ENCODE measurements at places on chromosomes 12 and 14.

GRCh38 chr14:93888995-93889394, 38.1 kb upstream of the FAM181A start:
- no peak overlapping the region for H3K4me3 ChIP-seq
- no peaks in the 10 kb centered on the region for H3K36me3 ChIP-seq
- H3K27ac ChIP-seq: no peak overlapping the region
- H3K4me1 ChIP-seq: peaks cover 6% of the 10 kb centered on the region
- no peak for DNase-seq
- H3K27me3 ChIP-seq: peaks cover 28% of the 10 kb centered on the region

- H3K4me3 ChIP-seq: no peak overlapping the region
- no peaks in the 10 kb centered on the region for H3K36me3 ChIP-seq
- H3K4me1 ChIP-seq: peaks cover 3% of the 10 kb centered on the region
- H3K27me3 ChIP-seq: peaks cover 6% of the 10 kb centered on the region
These were observed 39.1 kb upstream of the CCDC63 start for GRCh38 chr12:110807640-110808039.

GRCh38 chr14:64825509-64825908, 54.2 kb downstream of the SPTB start:
- H3K27me3 ChIP-seq: peaks cover 28% of the 10 kb centered on the region
- H3K36me3 ChIP-seq: no peaks in the 10 kb centered on the region
- no peak overlapping the region for H3K27ac ChIP-seq
- no peak for DNase-seq

GRCh38 chr12:26406813-26407212, 211.4 kb downstream of the SSPN start:
- H3K4me3 ChIP-seq: no peak overlapping the region
- DNase-seq: no peak
- H3K27me3 ChIP-seq: no peaks in the 10 kb centered on the region
- peaks cover 6% of the 10 kb centered on the region for H3K36me3 ChIP-seq
- no peak overlapping the region for H3K27ac ChIP-seq

DNA sequence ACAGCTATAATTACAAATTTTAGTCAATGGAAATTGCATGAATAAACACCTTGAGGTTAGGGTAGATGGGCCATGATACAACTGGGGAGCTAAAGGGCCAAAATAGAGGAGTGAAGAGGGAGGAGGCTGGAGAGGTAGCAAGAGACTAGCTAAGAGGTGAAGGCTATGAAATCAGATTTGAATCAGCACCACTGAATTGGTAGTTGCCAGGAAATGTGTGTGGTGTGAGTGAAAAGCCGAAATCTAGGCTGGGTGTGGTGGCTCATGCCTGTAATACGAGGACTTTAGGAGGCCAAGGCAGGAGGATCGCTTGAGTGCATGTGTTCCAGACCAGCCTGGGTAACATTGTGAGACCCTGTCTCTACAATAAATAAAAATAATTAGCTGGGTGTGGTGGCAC, 22.7 kb downstream of the YY1 start:
- H3K4me3 ChIP-seq: peak overlapping the region; percentile 41
- no peaks in the 10 kb centered on the region for H3K27me3 ChIP-seq
- peaks cover 21% of the 10 kb centered on the region for H3K36me3 ChIP-seq
- peak overlapping the region; percentile 74 for H3K27ac ChIP-seq
- peaks cover 57% of the 10 kb centered on the region for H3K4me1 ChIP-seq

DNA sequence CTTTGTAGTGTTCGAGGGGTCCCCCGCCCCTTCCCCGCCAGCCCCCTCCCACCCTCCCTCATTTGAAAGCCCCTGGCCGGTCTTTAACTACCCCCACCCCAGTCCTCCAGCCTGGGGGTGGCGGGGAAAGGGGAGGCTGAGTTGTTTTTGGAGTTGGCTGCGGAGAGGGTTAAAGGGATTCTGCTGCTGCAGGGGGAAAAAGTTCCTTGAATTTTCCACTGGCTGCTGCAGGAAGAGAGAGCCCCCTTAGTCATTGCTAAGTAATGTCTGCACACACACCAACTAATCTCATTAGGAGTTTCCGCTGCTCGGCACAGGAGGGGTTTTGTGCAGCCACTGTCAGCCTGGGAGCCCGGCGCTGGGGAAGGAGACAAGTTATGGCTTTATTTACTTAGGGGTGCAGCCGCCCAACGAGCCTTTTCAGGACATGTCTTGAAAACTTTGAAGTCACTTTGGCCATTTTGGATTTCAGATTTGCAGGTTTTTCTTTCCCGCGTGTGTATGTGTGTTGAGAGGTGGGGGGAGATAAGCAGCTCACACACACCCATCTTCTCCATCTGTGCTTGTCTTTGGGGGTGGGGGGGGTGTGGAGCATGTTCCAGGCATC, 1.8 kb downstream of the ELK3 start:
- peak overlapping the region; percentile 94 for H3K27ac ChIP-seq
- H3K36me3 ChIP-seq: peaks cover 5% of the 10 kb centered on the region
- peak overlapping the region; percentile 93 for H3K4me3 ChIP-seq
- peak; percentile 48 for DNase-seq

DNA sequence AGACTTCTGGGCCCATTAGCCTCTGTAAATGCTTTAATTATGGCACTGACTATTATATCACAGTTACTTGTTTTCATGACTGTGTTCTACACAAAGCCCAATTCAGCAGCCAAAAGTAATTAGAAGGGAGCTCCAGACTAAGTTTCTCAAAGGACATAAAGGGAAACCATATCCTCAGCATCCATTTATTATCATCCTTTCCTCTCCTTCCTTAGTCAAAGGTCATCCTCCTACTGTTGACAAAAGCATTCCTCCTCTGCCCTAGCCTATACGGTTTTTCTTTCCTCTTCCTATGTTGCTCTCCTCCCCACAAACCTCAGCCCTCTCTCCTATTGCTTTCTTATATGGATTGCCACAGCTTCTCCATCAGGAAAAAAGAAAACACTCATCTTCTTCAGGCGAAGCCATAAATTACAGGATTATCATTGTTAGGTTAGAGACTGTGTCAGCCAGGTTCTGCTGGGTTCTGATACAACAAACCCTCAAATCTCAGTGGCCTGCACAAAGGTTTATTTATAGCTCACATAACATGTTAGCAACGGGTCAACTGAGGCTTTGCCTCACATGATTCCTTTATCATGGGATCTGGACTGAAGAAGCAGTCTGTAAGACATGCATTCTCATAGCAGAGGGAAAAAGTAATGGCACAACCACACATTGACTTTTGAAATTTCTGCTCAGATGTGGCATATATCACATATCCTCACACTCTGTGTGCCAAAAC, 207.2 kb downstream of the SLC5A8 start:
- no peaks in the 10 kb centered on the region for H3K4me1 ChIP-seq
- H3K36me3 ChIP-seq: no peaks in the 10 kb centered on the region
- H3K27me3 ChIP-seq: no peaks in the 10 kb centered on the region
- H3K27ac ChIP-seq: no peak overlapping the region

- H3K27ac ChIP-seq: no peak overlapping the region
- H3K27me3 ChIP-seq: no peaks in the 10 kb centered on the region
These were observed 528.6 kb downstream of the FUT8 start for GRCh38 chr14:65941091-65941490.

GRCh38 chr14:69716478-69717187, 50.3 kb upstream of the SRSF5 start:
- peak overlapping the region; percentile 74 for H3K27ac ChIP-seq
- peaks cover 22% of the 10 kb centered on the region for H3K36me3 ChIP-seq
- H3K27me3 ChIP-seq: peaks cover 4% of the 10 kb centered on the region
- peak overlapping the region; percentile 61 for H3K4me3 ChIP-seq
- H3K4me1 ChIP-seq: peaks cover 51% of the 10 kb centered on the region

- H3K4me3 ChIP-seq: no peak overlapping the region
- no peak for DNase-seq
These were observed 36.2 kb upstream of the PRMT8 start for GRCh38 chr12:3454780-3455179.

- H3K36me3 ChIP-seq: no peaks in the 10 kb centered on the region
- no peak overlapping the region for H3K27ac ChIP-seq
- H3K4me1 ChIP-seq: no peaks in the 10 kb centered on the region
- no peak overlapping the region for H3K4me3 ChIP-seq
These were observed 300.2 kb upstream of the PRKD1 start for GRCh38 chr14:30227876-30228275.

DNA sequence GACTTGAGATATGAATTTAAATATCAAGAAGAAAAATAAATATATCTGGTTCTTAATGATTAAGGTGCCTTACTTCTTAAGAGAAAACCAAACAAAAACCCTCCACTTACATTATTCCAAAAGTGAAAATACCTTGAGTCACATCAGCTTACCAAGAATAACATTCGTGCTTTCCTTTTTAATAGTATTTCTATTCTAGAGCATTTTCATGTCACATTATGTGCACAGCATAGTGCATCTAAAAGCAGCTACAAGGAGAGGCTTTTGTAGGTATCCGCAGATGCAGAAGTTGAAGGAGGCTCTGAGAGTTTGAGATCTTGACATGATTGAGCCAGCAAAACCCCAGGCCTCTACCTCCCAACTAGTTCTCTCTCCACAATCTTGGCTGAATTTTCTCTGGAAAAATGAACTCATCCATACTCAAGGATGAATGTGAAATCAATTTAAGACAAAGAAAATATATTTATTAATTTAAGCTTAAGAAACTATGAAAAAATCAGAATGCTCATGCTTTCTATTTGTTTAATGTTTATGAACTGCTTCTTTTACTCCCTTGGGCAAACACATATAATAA, 275.0 kb downstream of the AKAP6 start:
- H3K27me3 ChIP-seq: no peaks in the 10 kb centered on the region
- no peaks in the 10 kb centered on the region for H3K36me3 ChIP-seq
- H3K27ac ChIP-seq: no peak overlapping the region
- H3K4me1 ChIP-seq: no peaks in the 10 kb centered on the region
- DNase-seq: no peak
- H3K4me3 ChIP-seq: no peak overlapping the region

- H3K4me3 ChIP-seq: no peak overlapping the region
- H3K27ac ChIP-seq: no peak overlapping the region
- no peaks in the 10 kb centered on the region for H3K36me3 ChIP-seq
- no peaks in the 10 kb centered on the region for H3K27me3 ChIP-seq
- H3K4me1 ChIP-seq: no peaks in the 10 kb centered on the region
These were observed 302.1 kb downstream of the KCNH5 start for GRCh38 chr14:62743118-62743517.

DNA sequence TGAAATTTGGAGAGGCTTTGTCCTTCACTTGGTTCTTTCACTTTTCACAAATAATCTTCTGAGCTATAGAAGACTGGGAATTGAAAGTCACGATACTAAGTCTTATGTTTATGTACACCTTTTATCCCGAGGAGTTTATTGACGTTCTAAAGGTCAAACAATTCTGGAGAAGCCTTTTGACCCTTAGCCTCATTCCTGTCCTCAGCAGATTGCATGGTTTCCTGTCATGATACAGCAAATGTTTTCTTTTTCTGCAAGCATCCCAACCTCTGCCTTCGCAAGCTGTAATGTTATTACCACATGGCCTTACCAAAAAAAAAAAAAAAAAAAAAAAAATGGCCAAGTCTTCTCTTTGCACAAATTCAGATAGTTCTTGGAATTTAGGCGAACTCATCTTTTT, 411.7 kb upstream of the FLRT2 start:
- no peak overlapping the region for H3K4me3 ChIP-seq
- no peak for DNase-seq
- no peaks in the 10 kb centered on the region for H3K4me1 ChIP-seq
- no peak overlapping the region for H3K27ac ChIP-seq
- H3K36me3 ChIP-seq: no peaks in the 10 kb centered on the region

DNA sequence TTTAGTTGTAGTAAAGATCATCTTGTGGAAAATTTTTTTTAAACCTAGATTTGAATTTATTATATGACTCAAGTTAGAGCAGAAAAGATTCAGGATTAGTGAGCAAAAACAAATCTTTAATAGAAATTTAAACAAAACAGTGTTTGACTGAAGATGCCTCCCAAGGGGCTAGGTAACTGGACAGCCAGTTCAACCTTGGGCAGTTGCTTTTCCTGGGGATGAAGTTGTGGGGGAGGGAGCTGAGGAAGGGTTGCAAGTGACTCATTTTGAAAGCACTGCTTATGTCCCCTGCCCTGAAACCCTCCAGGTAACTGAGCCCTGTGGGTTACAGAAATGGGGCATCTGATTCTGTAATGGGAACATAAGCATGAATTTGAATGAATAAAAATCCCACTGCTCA, 13.1 kb downstream of the CFAP54 start:
- H3K27ac ChIP-seq: peak overlapping the region; percentile 83
- no peak overlapping the region for H3K4me3 ChIP-seq
- DNase-seq: no peak
- H3K36me3 ChIP-seq: peaks cover 1% of the 10 kb centered on the region
- peaks cover 32% of the 10 kb centered on the region for H3K4me1 ChIP-seq

DNA sequence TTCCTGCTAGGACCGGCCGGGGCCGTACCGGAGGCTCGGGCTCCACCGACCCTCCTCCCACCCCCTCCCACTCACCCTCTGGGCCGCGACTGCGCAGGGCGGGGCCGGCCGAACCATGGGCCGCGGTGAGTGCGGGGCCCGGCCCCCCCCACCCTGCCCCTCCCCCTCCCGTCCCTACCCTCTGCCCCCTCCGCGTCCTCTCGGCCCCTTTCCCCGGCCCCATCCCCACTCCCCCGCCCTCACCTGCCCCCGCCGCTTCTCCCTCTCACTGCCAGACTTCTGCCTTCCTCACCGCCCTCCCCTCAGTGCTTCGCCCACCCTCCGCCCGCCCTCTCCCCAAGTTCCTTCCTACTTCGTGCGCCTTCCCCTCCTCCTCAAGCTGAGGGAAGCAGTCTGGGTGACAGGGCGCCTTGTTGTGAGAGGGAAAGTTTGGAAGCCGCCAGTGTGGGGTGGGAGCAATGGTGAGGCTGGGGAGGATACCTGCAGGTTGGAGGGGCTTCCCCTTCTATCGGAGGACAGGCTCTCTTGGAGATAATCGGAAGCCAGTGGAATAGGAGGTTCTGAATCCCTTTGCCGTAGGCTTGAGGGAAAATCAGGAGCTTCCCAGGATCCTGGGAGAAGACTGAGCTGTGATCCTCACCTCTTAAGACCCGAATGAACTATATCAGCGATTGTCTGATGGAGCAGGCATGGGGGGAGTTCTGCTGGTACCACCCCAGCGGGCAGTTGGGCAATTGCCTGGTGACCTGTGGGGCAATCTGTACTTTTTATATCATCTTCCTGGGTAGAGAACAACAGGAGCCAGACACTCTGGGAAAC, 472 bp downstream of the MBD6 start:
- DNase-seq: no peak
- H3K27ac ChIP-seq: peak overlapping the region; percentile 95
- H3K36me3 ChIP-seq: peaks cover 21% of the 10 kb centered on the region
- no peaks in the 10 kb centered on the region for H3K27me3 ChIP-seq
- H3K4me3 ChIP-seq: peak overlapping the region; percentile 97

- H3K4me1 ChIP-seq: peaks cover 78% of the 10 kb centered on the region
- H3K27ac ChIP-seq: peak overlapping the region; percentile 86
- H3K4me3 ChIP-seq: peak overlapping the region; percentile 63
- H3K36me3 ChIP-seq: peaks cover 8% of the 10 kb centered on the region
- no peaks in the 10 kb centered on the region for H3K27me3 ChIP-seq
These were observed 31.5 kb upstream of the GZMB start for GRCh38 chr14:24665440-24665991.

Data from activated naive CD8-positive, alpha-beta T cell treated with anti-CD3 and anti-CD28 coated beads, Interleukin-2, amount 10 ng/mL, durations not matched to agents 7 days and 5 days (primary cell).